ENCODE measurements at places on chromosomes 6 and 20.

GRCh38 chr6:68636666-68637065 is 1.6 kb downstream of the ADGRB3 start:
- DNase-seq, result no peak

GRCh38 chr6:151098166-151098565 is 141.6 kb upstream of the AKAP12 start:
- DNase-seq, result no peak

DNA sequence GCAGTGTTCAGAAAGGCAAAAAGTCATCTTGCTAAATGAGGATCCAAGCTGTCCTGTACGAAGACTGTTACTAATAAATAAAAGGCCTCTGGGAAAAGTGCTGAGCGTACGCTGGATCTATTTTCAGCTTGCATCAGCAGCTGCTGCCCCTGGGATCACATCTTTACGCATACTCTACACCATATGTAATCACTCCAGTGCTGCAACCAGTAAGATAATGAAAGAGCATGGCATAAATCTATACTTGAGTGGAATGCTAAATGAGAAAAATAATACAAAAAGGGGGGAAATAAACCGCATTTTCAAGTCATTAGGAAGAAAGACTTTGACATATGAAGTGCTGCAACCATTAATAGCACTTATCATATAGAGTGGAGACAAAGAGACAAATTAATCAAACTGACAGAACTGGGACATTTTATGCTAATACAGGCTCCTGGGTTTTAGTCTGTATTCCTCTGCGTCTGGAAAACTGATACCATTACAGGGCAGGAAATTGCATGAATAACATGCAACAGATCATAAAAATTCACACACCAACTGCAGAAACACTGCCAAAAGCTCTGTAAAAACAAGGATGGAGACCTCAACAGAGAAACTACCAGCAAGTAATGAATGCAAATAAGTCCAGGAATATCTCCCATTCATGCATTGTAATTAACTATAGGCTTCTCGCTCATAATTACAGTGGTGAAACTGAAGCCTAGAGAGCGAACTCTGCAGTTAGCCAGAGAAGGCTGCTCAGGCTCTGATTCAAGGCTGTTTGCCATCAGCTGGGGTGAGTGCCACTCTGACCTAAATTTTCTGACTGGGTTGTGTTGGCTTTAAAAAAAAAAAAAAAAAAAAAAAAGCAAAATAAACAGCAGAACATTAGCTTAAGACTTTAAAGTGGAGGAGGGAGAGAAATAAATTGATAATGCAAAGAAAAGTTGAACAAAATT is 83.8 kb downstream of the GJA10 start:
- peak; percentile 46 for DNase-seq

DNA sequence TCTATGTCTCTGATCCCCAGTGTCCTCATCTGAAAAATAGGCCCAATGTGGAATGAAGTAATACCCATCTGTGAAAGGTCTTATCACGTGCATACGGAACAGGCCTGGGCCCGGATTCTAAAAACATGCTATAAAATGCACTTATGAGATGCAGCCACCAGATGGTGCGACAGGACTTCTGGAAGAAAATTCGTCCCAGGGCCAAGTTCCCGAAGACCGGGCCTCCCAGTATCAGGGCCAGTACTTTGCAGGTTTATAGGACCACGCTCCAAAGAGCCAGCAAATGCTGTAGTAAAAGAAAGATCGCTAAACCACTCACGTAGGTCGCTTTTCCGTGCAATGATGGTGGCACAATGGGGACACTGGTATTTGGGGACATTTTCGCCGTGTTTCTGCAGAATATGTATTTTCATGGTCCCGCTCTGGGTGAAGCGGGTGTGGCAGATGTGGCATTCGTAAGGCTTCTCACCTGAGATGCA is 10.6 kb downstream of the CTCFL start:
- DNase-seq, result no peak

- DNase-seq, result no peak
These were observed 24.1 kb downstream of the ALDH8A1 start for GRCh38 chr6:134925800-134926199.

GRCh38 chr6:25404091-25404490 is 124.9 kb downstream of the CARMIL1 start:
- DNase-seq, result no peak

GRCh38 chr6:169997930-169998218 is 246.5 kb downstream of the ERMARD start:
- DNase-seq, result no peak

DNA sequence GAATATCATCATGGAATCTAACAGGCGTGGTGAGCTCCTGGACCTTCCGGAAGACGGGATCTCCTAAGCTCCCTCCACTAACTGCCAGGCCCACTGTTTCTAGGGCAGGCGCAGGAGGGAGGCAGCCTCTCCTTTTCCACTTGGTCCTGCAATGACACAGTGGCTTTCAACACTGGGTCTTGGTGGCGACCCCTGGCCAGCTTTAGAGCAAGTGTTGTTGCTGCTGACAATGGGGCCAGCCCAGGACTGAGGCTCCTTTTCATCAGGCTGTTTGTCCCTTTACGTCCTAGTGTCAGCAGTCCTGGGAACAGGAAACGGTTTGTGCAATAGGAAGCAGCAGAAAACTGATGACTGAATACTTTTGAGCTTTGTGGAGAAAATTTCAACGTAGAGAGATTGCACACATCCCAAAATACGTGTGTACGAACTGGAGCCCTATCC is 9.7 kb upstream of the QKI start:
- no peak for DNase-seq

GRCh38 chr6:106005954-106006353 is 80.2 kb upstream of the PRDM1 start:
- DNase-seq, result no peak

GRCh38 chr6:42418724-42419123 is 33.0 kb downstream of the TRERF1 start:
- no peak for DNase-seq

- no peak for DNase-seq
These were observed 24.3 kb downstream of the SNX14 start for GRCh38 chr6:85569323-85569722.

GRCh38 chr6:105192707-105193465 is 13.1 kb upstream of the POPDC3 start:
- DNase-seq, result no peak

DNA sequence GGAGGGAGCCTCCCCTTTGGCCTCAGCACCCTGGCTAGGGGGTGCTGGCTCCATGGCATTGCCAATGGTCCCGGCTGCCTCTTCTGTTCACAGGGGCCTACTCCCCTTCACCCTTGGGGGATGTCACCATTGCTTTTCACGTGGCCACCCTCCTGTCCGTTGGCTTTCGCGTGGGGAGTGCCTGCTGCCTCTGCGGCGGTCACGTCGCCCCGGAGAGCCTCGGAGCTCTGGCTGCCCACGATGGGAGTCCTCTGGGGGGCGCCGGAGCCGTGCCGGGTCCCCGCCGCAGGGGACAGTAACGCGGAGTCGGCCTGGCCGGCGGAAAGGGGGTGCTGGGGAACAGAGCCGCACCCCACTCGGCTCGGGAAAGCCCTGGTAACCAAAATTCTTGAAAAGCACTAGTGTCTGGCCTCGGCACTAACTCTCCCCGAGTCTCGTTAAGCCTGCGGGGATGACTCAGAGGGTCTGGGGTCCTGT is 661 bp upstream of the HEBP2 start:
- no peak for DNase-seq

GRCh38 chr6:136037242-136037875 is 185.9 kb downstream of the PDE7B start:
- DNase-seq, result no peak

DNA sequence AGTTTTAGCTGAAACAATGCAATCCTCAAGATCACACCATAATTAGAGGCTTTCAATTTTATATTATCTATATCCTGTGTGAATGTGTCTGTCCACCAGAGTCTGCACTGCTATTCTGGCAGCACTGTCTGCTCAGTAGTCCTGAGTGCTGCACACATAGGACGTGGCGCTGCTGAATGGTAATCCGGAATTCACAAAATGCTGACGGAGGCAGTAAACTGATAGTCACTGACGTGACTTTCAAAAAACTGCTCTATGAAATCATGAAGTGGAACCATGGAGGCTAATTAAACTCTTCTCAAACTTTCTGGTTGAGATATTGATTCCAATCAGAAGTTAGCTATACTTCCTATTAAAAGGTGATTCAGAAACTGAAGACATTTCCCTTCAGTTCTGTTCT is 190.8 kb upstream of the NOX3 start:
- no peak for DNase-seq

GRCh38 chr20:57638173-57638894 is 18.1 kb upstream of the ZBP1 start:
- no peak for DNase-seq

- DNase-seq, result peak; percentile 12
These were observed 15.1 kb upstream of the TMEM217 start for GRCh38 chr6:37272834-37273566.

DNA sequence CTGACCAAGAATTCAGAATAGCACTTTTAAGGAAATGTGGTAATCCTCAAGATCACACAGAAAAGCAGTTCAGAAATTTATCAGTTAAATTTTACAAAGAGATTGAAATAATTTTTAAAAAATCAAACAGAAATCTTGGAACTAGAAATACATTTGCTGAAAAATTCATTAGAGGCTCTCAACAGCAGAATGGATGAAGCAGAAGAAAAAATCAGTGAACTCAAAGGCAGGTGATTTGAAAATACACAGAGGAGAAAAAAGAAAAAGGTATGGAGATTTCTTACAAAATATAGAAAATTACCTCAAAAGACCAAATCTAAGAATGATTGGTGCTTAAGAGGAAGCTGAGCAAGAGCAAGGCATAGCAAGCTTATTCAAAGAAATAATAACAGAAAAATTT is 11.5 kb downstream of the NQO2 start:
- DNase-seq, result no peak

- DNase-seq, result no peak
These were observed 124.0 kb downstream of the MMUT start for GRCh38 chr6:49339096-49339495.

DNA sequence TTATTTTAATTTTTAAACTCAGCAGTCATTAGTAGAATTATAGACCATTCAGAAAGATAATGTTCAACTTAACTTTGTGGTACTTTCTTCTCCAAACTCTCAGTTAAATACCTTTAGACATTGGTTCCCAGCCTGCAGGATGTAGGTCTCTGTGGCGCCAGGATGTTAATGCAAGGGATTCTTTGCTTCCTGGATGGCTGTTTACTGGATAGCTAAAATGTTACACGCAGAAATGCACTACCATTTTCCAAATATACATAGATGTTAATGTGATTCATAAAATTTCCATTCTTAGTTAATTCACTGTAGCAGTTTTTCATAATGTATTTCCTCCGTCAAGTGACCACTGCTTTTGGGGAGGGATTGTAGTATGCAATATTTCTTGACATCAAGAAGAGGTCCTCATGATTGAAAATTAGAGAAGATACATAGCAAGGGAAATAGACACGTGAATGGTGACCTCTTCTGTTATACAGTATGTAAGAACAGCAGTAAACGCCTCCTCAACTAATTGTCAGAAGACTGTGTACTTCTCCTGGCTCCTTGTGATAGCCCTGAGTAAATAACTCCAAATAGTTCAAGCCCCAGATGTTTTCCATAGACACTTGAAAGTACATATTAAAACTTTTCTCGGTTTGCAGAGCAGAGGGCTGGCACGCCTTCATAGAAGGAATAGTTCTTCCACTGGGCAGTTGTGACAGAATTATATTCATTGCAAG is 128.8 kb downstream of the LCA5 start:
- no peak for DNase-seq

DNA sequence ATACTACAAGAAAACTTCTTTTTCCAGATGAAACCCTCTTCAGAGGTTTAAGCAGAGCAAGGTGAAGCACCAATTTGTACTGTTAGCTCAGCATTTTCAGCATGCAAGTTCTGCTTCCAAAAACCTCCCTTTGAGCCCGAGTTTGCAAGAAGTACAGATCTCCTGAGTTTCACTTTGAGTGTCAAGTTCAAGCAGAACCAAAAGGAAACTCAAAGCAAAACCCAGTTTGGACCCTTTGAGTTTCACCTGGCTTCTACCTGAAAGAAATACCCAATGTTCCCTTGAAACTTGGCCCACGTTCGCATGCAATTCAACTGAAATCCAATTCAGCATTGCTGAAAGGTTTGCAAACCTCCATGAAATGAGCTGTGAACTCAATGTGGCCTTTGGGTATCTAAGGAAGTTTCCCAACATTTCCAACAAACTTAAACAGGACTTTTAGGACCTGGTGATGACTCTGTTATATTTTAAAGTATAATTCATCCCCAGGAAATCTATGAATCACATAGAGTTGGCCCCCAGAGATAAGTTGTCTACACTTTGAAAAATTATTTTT is 62.9 kb upstream of the HBS1L start:
- DNase-seq, result no peak

- no peak for DNase-seq
These were observed 83.3 kb downstream of the GMDS start for GRCh38 chr6:2162079-2162445.

DNA sequence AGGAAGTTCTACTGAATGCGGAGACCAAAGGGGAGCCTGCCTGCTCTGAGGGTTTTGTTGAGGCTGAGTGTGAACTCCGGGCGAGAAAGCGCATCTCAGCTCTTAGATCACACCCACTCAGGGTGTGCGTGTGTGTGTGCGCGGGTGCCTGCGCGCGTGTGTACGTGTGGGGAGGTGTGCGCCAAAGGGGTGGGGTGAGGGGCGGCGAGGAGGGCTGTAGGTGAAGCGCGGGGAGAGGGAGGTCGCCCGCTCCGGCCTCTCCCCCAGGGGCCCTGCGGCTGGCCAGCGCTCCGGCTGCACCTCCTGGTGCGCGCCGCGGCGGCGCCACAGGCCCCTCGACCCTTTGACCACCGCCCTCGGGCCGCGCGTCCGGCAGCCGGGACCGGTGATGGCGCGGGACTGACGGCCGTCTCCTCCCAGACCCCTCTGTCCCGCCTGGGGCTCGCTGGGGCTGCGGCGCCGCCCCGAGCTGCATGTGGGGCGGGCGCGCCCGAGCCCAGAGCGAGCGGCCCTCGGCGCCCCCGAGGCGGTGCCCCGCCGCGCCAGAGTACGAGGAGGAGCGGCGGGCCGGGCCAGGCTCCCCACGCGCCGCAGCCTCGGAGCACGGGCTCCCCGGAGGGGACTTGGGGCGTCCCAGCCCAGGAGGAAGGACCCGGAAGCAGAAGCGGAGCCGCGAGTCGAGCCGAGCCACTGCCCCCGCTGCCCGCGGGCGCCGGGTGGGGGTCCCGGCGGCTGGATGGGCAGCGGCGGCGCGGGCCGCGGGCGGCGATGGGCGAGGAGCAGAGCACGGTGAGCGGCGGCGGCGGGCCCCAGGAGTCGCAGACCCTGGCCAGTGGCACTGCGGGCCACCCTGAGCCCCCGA is at the start of gene RNF217:
TSS of gene RNF217 (plus strand) at position 661 of the 862 bp plus-strand sequence. CDS start at position 769, 108 bp downstream.
- DNase-seq, result peak; percentile 92

GRCh38 chr6:3762852-3763251 is 11.3 kb upstream of the PXDC1 start:
- no peak for DNase-seq

GRCh38 chr20:55610756-55611155 is 394.6 kb downstream of the CBLN4 start:
- DNase-seq, result no peak

- DNase-seq, result no peak
These were observed 24.4 kb downstream of the TBC1D20 start for GRCh38 chr20:437787-438486.

All from right kidney (tissue), 9 donors.